ENCODE measurements at places on chromosomes 1 and 21.

- DNase-seq, result no peak
Observed at GRCh38 chr1:24925082-24925779, 4.8 kb downstream of the RUNX3 start.

DNA sequence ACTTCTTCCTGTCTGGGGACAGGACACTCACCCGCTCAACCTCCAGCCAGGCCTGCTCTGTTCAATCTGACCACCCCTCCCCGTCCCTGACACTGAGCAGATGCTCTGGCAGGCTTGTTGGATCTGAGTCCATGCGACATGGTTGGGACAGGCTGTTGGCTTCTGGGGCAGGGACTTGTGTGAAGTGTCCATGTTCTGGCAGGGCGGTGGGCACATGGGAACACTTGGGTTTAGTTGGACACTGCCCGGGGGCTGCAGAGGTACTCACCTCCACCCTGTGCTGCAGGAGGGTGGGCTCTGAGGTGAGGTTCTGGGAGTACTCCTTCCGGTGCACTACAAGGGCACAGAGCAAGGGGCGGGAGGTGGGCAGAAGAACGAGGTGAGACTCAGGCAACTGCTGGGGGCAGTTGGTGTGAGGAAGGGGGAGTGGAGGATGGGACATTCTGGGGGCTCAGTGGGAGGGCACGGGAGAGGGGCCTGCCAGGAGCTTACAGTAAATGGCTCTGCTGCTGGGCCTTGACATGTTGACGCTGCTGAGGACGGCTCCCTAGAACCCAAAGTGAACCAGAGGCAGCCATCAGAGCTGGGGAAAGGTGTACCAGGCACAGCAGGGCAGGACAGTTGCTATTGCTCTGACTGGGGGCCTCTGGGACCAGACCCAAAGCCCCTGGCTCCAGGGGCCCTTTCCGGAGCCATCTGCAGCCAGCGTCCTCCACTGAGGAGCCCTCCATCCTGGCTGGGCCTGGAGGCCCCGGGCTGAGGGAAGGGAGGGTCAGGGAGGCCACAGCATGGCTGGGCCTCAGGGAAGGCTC is 2.3 kb downstream of the EPS8L3 start:
- DNase-seq, result no peak

DNA sequence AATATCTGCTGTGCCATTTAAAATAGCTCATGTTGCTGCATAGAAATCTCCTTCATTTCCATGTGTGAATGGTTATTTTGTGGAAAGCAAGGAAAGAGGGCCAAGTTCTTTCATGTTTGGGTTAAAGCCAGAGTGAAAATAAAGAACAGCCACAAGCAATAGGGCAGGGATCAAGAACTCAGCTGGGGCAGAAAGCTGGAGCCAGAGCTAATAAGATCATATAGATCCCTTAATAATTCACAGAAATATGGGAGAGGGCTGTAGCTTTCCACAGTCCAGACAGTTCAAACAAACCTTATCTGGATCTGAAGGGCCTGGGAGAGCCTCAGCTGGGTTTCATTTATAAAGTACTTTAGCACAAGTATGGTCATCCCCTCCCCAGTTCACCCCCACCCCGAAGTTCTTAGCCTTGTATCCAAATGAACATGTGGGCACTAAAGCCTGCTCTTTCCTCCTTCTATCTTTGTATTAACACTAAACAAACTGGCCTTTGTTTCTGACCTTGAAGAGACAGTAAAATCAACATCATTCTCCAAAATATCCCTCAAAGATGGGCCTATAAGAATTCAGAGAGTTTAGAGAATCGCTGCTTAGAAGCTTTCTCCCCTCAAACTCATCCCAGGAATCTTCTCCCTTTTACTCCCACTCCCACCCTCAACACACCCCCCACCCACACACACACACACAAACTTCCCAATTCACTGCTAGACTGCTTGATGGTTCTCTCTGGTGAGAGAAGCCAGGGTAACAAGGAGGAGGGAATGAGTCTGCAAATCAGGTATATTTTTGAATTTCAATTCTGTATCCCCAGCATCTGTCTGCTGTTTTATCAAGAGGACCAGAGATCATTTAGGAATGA is 41.7 kb downstream of the UTP25 start:
- DNase-seq, result no peak

DNA sequence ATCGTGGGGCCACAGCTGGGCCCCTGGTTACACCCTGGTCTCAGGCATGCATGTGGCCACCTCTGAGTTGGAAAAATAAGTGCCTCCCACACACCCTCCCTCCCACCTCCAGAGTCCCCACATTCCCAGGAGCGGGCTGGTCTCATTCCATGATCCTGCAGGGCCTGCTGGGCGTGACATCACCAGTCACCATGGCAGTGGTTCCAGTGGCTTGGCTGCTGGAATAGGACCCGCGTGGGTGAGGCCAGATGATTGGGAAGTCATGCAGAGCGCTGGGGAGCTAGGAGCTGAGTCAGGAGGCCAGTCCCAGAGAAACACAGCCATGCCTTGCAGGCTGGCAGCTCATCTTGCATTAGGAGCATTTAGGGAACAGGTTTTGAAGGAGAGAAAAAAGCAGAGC is 125.4 kb upstream of the TMEM51 start:
- no peak for DNase-seq

DNA sequence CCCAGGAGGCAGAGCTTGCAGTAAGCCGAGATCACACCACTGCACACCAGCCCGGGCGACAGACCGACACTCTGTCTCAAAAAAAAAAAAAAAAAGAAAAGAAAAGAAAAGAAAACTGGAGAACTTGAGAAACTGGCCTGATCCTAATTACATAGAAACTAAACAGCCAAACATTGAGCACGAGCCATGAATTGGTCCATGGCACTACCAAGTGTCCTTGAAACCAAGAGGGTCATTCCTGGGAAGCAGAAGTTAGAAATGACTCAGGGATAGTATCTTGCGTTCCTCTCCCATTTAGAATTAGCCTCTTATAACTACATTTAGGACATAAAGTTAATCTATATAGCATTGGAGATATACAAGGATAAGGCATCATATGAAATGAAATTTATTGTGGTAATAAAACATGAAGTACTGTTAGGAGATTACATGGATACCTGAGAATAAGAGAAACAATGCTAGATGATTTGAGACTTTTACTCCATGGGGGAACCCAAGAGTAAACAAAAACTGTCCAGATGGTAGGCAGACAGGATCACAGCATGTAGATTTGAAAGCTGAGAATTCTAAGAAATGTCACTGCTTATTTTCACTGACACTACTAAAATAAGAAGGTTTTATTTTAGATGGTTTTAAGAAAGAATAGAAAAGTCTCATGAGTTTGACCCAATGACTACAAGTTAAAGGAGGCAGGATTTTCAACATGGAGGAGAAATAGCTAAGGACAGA is 39.5 kb upstream of the CPLANE2 start:
- DNase-seq, result no peak

GRCh38 chr1:176183618-176184017 is 23.5 kb downstream of the COP1 start:
- no peak for DNase-seq

GRCh38 chr1:32780628-32781234 is 36.4 kb downstream of the YARS1 start:
- DNase-seq, result no peak

DNA sequence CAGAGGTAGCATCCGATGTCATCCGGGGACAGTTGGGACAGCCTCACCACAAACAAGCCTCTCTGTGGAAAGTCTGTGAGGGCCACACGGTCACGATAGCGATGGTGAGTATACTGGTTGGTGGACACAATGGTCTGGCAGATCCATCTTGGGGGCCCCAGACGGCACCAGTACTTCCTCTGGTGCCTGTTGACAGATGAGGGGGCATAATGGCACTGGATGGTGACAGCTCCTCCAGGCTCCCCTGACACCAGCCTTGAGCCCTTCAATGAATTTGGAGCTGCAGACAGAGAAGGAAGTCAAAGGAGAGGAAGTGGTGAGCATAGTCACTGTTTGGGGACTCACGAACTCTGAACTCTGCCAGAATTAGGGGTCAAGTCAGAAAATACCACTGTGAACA is 8.0 kb downstream of the FCAMR start:
- DNase-seq, result no peak

GRCh38 chr1:160177231-160177630 is 13.1 kb upstream of the CASQ1 start:
- DNase-seq, result no peak

DNA sequence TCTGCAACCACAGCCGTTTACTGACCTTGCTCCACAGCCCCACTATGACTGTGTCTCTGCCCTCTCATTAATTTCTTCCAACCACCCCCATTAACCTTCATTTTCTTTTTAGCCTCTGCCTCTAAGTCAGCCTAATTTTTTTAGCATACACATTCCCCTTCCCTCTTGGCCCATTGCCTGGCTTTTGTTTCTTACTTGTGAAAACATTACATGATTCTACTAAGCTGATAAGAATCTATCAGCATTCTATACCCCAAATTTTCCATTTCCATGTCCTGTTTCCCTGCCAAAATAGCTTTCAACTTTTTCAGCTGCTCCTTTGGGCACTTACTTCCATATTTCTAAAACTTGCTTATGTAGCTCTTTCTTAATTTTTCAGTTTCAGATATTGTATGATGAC is 79.8 kb downstream of the PCP4 start:
- DNase-seq, result no peak

DNA sequence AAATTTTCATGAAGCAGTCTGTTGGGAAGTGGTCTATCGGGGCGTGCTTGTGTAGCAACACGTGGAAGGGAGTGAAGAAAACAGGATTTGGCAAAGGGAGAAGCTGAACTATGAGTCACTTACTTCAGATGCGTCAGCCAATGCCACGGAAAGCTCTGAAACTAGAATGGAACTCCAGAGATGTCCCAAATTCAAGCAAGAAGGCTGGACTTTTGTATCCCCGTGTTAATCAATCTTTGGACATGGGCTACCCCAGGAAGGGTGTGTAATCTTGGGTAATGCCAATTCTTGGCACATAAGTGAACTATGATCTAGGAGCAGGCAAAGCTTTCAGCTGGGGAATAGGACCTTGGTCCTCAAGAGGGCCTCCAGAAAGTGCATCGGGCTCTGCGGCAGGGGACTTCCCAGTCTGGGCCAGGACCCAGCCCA is 102.6 kb downstream of the ADSS2 start:
- no peak for DNase-seq

- no peak for DNase-seq
Observed at GRCh38 chr21:23534850-23535249, 2072.4 kb downstream of the MRPL39 start.

DNA sequence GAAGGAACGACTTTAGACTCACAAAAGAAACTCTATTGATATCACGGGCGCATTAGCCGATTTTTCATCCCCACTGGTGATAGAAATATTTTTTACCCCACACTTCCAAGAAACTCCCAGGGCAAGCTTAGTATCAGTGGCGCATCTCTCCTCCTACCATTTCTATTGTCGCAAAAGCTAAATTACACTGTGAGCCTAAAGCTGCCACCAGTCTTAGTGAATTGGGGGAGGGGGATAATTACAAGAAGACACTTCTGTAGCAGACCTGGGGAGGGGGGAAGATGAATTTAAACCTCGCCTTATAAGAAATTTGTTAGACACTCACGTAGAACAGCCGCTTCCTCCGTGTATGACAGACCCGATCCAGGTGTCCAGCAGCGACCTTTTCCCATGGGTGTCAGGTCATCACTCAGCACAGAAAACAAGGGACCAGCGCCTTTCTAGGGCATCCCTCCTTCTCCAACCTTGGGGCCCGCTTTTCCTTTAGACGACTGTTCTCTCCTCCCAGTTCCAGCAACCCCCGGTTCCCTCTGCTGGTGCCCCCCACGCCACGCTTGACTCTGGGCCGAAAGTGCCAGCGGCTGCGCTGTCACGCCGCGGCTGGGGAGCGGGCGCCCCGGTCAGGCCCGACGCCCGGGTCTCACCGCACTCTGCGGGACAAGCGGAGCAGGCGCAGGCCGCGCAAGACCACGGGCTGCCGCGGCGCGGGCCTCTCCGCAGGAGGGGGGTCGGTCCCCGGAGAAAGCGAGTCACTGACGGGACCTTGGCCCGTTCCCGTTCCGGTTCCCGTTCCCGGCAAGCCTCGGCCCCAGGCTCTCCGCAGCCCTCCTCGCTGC is 821 bp downstream of the PHC2 start:
- DNase-seq, result no peak

- peak; percentile 76 for DNase-seq
Observed at GRCh38 chr1:237851210-237851845, 39.4 kb downstream of the ZP4 start.

DNA sequence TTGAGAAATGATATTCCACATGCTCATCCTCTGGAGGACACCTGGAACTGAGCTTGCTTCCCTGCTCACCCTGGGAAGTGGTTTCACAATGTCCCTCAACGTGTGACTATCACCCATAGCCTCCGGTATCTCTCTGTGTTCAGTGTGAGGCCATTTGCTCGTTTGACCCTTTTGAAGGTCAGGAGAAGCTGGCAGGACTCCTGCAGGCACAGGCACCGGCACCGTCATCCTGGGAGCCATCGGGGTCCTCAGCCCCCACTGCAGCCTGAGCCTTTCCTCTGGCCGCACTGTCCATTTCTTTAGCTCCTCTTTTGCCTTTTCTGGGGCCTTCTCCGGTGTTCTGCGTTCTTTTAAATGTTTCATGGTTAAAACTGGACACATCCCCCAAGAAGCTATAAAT is 159.6 kb upstream of the COL6A1 start:
- DNase-seq, result no peak

- no peak for DNase-seq
Observed at GRCh38 chr1:24282491-24282890, 36.7 kb upstream of the GRHL3 start.

GRCh38 chr1:219090607-219091006 is 83.1 kb upstream of the LYPLAL1 start:
- DNase-seq, result no peak

- no peak for DNase-seq
Observed at GRCh38 chr1:45001011-45001481, 10.1 kb downstream of the HECTD3 start.

- DNase-seq, result no peak
Observed at GRCh38 chr1:55522353-55522903, 307.3 kb upstream of the USP24 start.

DNA sequence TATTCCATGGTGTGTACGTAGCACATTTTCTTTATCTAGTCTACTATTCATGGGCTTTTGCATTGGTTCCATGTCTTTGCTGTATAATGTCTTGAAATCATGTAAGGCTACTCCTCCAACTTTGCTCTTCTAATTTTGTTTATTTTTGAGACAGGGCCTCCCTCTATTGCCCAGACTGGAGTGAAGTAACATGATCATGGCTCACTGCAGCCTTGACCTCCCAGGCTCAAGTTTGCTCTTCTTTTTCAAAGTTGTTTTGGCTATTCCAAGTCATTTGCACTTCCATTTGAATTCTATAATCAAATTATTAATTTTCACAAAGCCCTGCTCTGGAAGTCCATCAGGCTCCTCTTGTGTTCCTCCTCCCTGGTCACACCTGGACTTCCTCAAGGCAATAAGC is 90.2 kb upstream of the SGIP1 start:
- DNase-seq, result no peak

DNA sequence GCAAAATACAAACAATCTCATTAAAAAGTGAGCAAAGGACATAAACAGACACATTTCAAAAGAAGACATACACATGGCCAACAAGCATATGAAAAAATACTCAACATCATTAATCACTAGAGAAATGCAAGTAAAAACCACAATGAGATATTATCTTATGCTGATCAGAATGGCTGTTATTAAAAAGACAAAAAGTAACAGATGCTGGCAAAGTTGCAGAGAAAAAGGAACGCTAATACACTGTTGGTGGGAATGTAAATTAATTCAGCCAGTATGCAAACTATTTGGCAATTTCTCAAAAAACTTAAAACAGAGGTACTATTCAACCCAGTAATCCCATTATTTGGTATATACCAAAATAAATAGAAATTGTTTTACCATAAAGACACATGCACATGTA is 32.2 kb upstream of the TNFSF18 start:
- peak; percentile 81 for DNase-seq

GRCh38 chr1:108828074-108828961 is 28.6 kb downstream of the AKNAD1 start:
- DNase-seq, result no peak
